ENCODE measurements at places on chromosomes 4 and X. TPM values are rescaled to one million over a fixed set of nuclear protein-coding genes. Genes with fewer than 3 reads are reported as not detected.

Gene SLITRK4
- total RNA-seq: 0.66 TPM

Gene C1QTNF7
- total RNA-seq: 0.61 TPM

Gene SPATA4
- total RNA-seq: not detected

Gene SCML2
- total RNA-seq: 4.1 TPM
